Activated CD4-positive, alpha-beta T cell treated with anti-CD3 and anti-CD28 coated beads, Interleukin-2, amount 10 ng/mL, durations not matched to agents 24 days and 14 days (primary cell): ENCODE measurements at places on chromosomes 7 and 10. TPM values are rescaled to one million over a fixed set of nuclear protein-coding genes. Genes with fewer than 3 reads are reported as not detected.
A peak's percentile ranks its signal among the peaks of the same experiment; 100 is the strongest.

ANKRD30A gene
- total RNA-seq, result not detected in 2 replicates

MNX1 gene
- not detected in 2 replicates for total RNA-seq

AMPH gene
- not detected in 2 replicates for total RNA-seq

DNA sequence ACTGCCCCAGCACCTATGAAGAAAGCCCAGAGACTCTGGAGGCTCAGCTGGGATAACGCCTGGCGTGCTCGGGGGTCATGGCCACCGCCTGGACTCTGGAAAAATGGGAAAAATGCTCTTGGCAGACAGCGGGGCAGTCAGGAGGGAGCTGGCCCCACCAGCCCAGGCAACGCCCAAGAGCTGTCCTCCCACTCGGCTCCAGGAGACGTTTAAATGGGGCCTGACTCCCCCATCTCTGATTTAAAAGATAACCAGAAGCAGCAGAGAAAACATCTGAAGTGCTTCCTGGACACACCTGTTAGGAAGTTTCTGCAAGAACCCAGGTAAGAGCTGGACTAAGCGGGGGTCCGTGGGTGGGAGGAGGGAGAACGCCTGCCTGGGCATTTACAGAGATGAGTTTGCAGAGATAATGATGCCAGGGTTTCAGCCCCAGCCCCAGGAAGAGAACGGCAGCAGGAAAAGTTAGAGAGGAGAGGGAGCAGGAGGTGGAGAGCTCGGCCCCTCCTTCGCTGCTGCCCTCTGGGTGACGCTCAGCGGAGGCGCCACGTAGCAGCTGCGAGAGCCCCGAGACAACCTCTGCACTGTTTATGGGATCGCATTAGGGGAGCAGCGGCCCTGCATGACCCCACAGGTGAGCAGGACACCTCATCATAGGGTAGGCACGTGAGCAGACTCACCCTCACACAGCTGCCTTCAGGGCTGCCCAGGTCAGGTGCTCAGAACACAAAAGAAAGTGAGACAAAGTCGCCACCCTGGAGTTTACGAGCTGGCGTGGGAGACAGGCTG is 83.5 kb upstream of the INSIG1 start:
- no peak for DNase-seq

- DNase-seq, result no peak
These were observed 9.7 kb upstream of the OR13A1 start for GRCh38 chr10:45325116-45325515.

DNA sequence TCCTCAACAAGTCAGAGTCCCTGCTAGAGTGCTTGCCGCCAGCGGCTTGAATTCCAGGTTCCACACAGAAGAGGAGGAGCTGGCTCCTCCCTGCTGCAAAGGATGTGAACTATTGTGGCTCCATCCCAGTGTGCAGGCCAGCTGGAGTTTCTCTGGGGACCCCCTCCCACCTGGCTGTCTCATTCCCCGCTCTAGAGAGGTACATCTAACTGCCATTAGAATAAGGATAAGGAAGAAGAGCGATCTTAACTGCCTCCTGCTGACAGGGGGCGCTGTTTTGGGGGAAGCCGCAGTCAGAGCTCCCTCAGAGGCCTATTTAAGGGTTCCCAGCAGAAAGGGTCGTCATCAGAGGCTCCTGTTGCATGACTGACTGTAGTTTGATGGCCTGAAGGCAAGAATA is 40.8 kb upstream of the HECW1 start:
- peak; percentile 60 for DNase-seq
